NCI-H1048 (cell line): ENCODE measurements at places on chromosomes 1 and 21.

- DNase-seq = no peak
Measured at GRCh38 chr1:209875515-209875914, 47.7 kb downstream of the UTP25 start.

DNA sequence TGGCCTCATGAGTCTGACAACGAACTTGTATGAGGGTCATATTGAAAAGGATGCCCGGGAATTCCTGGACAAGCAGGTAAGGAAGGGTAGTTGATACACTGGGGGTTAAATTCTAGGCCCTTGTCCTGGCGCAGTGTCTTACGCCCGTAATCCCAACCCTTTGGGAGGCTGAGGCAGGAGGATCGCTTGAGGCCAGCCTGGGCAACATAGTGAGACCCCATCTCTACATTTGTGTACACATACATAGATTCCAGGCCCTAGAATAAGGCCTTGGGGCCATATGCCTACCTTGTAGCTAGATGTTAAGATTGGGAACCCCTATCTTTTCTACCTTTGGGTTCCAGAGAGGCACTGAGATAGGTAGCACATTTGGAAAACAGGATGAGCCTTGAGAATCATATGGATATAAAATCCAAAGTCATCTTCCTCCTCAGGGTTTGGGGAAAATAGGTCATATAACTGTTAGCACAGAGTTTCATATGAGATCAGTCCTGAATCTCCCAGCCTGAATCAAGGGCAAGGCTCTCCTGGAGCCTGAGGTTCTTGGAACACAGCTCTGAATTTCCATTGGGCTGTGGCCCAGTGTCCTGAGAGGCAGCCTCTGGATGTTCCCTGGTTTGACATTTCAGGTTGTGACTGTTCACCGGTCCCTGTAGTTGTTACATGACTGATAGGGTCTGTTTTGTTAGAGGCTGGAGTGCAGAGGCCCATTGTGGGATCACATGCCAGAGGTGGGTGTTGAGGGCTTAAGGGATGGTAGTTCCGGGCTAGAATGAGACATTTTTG is 104.4 kb downstream of the PIK3R3 start:
- no peak for DNase-seq

DNA sequence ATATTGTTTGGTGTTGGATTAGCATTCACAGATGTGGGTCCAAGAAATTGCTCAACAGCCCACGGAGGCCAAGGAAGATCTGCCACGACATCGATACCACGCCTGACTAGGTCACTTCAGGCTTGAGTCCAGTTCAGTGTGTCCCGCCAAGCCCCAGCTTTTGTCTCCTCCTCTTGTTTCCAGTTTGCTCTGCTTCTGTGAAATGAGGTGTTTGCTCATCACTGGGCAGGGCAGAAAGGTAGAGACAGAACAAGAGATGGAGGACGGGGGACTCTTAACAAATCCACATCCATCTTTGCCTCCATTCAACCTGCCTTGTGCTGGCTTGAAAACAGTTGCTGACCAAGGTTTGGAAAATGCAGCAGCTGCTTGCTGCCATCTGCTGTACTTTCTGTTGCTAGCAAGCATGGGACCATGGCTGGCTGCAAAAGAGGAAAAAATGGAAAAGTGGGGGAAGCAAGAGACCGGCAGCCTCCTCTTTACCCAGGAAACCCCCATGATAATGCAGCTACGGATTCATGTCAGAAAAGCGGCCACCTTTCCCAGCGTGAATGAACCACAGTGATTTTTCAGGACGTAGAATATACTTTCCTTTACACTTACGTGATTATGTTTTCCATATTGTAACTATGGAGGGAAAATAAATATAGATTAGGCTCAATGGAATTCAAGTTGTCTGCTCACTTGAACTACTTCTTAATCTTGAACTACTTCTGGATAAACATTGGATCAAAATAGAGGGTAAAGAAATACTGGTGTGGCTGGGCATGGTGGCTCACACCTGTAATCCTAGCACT is 80.2 kb upstream of the GREM2 start:
- no peak for DNase-seq

DNA sequence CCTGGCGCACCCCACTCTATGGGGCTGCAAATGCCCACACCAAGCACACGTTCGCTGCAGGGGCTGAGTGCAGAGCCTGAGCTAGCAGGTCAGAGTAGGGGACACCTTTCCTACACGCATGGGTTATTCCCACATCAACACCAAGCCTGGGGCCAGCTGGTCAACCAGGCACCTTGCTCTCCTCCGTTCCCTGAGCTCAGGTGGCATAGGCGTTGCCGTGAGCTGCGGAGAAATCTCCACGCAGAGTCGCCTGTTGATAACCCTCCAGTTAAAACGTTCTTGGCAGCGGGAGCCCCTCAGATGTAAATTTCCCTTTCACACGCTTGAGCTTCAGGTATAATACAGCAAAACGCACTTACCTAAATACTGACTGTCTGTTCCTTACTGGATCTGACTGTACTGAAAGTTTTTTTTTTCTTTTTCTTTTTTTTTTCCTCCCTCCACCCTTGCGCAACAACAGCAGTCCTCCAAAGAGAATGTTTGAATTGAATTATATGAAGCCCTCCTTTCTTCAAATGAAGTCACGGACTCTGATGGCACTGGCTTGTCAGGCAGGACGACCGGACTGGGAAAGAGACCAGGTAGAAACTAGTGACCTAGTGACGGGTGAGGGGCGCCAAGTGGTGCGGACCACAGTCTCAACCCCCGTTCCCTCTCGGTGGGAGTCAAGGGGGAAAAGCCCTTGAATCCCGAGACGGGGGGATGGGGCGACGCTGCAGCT is 2.1 kb downstream of the BRINP3 start:
- DNase-seq = no peak

- DNase-seq = no peak
Measured at GRCh38 chr1:180906511-180906910, 6.2 kb upstream of the KIAA1614 start.
